Activated CD4-positive, alpha-beta T cell treated with anti-CD3 and anti-CD28 coated beads for 1 hour (primary cell): ENCODE measurements at places on chromosomes 4 and X.

DNA sequence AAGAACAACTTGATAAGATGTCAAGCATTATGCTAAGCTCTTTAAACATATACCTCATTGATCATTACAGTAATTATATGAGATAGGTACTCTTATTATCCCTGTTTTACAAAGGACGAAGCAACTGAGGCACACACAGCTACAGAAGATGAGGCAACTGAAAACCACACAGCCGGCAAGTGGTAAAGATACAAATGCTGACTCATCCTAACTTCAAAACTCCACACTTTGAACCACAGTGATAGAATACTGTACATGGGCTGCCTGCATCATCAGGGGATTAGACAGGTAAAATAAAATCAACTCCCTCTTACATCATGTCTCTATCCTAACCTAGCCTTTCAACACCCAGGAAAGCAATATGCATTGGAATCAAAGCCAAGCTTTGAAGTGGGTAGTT lies 47.8 kb downstream of the LHFPL1 start:
- DNase-seq = no peak

- DNase-seq = no peak
Observed at GRCh38 chr4:29596228-29596627, 1123.9 kb upstream of the PCDH7 start.

DNA sequence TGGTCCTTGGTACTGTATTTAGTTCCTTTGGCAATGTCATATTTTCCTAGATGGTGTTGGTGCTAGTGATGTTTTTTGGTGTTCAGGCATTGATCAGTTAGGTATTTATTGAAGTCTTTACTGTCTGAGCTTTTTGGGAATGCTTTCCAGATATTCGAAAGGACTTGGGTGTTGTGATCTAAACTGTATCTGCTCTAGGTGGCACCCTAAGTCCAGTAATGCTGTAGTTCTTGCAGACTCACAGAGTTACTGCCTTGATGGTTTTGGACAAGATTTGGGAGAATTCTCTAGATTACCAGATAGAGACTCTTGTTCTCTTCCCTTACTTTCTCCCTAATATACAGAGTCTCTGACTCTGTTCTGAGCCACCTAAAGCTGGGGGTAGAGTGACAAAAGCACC lies 513.6 kb upstream of the PITX2 start:
- no peak for DNase-seq

DNA sequence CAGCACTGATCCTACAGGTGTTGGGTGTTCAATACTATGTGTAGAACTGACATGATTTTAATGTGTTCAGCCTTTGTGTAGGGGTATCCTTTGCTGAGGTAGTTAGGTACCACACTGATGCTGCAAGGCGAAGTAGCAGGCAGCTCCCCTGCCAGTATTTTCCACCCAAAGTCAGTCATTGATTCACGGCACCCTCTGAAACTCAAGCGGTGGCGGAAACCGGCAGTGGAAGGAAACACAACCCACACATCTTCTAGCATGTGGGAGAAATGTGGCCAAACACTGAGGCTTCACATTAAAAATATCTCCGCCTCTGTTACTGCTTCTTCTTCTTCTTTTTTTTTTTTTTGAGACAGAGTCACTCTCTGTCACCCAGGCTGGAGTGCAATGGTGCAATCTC lies 126.3 kb downstream of the AASDH start:
- no peak for DNase-seq

DNA sequence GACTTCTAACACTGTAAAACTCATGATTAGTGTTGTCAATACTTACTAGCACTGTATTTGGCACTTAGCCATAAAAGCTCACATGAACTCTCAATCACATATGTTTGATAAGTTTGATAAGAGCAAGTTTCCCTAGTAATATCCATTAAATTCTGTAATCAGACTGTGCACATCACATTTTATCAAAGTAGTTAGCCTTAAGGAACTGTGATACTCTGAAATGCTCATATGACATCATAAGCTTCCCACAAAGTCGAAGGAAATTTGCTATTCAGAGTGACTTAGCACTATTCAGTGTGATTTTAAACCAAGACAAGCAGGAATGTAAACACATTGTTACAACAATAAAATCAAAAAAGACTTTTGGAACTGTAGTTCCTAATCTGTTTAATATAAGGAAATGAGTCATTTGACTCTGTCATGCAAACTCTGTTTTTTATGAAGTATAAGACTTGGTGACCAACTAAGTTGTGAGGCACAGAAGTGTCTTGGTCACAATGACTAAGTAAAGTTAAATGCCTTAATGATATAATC lies 6.7 kb downstream of the SLC7A11 start:
- DNase-seq = no peak

GRCh38 chr4:17077105-17077504 lies 178.7 kb upstream of the LDB2 start:
- DNase-seq = no peak

DNA sequence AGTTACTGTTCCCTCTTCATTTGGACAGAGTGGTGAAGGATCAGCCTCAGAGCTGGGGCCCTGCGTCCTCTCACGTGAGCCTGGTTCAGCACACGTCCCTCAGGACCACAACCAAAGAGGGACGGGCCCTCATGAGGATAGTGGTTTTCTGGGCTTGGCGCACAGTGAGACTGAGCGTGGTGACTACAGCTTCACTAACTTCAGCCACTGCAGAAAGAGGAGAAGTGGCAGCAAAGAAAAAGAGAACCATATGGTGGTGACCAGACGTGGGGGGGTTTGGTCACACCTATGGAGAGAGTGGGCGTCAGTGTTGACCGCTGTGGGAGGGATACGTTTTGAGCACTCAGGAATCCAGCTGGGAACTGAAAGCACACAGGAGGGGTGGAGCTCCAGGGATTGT lies 21.8 kb upstream of the TNIP3 start:
- DNase-seq = no peak

DNA sequence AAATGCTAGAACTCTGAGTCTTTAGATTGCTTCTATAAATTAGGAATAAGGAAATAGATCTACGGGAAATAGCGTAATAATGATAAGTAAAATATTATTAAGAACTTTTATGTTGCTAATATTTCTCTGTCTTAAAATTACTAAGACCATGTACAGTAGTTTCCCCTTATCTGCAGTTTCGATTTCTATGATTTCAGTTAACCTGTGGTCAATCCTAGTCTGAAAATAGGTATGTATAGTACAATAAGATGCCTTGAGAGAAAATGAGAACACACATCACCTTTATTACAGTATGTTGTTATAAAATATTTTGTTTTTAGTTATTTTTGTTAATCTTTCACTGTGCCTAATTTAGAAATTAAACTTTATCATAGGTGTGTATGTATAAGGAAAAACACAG lies 92.6 kb downstream of the CCSER1 start:
- no peak for DNase-seq

GRCh38 chr4:1179089-1179441 lies 6.7 kb upstream of the SPON2 start:
- DNase-seq = no peak

DNA sequence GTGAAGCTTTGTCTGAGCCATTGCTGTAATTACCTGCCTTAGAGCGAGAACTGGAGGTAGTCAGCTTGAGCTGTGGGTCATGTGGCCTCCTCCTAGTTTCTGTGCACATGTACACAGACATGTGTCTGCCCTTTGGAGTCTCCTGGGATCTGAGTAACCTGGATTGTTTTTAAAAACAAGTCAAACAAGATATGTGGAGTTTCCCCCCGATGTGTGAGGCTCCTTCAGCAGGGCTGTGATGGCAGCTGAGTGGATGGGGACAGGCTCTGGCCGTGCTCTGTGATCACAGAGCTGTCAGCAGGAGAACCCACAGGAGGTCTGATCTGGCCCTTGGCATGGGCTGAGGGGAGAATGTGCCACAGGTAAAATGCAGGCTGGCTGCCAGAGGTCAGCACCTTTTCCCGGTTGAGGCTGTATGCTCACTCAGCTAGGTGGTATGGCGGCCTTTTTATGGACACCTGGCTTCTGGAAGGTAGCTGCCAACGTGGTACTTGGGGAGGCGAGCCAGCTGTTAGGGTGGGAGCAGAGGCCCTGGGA lies 38.4 kb downstream of the NOP14 start:
- no peak for DNase-seq

DNA sequence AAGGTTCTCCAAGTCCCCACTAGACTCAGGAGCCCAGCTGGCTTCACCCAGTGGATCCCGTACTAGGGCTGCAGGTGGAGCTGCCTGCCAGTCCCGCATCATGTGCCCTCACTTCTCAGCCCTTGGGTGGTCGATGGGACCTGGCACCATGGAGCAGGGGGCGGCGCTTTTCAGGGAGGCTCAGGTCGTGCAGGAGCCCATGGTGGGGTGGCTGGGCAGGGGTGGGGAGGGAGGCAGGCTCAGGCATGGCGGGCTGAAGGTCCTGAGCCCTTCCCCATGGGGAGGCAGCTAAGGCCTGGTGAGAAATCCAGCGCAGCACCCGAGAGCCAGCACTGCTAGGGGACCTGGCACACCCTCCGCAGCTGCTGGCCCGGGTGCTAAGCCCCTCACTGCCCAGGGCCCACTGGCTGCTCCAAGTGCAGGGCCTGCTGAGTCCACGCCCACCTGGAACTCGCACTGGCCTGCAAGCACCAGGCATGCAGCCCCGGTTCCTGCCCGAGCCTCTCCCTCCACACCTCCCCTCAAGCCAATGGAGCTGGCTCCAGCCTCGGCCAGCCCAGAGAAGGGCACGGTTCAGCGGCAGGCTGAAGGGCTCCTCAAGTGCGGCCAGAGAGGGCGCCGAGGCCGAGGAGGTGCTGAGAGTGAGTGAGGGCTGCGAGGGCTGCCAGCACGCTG lies 72.7 kb upstream of the SLIT2 start:
- DNase-seq = no peak

GRCh38 chr4:147994076-147994475 lies 262.2 kb downstream of the ARHGAP10 start:
- no peak for DNase-seq

- DNase-seq = no peak
Observed at GRCh38 chr4:65719635-65720034, 49.3 kb upstream of the EPHA5 start.

- DNase-seq = no peak
Observed at GRCh38 chr4:149870008-149870407, 54.4 kb upstream of the IQCM start.

DNA sequence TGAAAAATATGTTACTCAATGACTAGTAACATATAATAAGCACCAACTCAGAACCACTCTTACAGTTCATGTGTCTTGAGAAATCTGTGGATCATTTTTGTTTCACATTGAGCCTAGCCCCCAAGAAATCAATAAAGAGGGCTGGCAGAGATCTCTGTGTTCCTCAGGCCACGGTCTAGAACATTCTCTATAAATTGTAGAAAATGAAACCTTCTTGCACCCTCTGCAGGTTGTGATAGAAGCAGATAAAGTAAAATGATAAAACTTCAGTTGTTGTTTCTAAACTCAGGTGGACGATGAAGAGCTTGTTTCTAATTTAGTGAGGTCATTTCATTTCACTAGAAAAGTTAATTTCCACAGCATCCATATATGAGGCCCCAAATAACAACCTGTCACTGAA lies 182.7 kb downstream of the KIT start:
- no peak for DNase-seq

DNA sequence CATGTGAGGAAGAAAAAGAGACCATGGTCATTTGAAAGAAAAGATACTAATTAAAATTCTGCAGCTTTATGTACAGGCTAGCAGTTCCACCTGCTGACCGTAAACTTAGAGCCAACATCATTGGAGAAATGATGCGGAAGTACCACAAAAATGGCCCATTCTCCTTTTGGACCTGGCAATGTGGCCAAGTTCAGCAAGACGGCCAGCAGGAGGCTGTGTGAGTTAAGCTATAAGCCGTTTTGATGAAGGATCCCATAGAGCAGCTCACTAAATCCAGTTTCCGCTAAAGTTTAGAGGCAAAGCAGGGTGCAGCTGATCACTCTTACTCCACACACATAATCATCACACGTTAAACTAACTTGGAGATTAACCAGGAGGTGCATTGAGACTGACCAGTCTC lies 133.8 kb downstream of the LDB2 start:
- no peak for DNase-seq

DNA sequence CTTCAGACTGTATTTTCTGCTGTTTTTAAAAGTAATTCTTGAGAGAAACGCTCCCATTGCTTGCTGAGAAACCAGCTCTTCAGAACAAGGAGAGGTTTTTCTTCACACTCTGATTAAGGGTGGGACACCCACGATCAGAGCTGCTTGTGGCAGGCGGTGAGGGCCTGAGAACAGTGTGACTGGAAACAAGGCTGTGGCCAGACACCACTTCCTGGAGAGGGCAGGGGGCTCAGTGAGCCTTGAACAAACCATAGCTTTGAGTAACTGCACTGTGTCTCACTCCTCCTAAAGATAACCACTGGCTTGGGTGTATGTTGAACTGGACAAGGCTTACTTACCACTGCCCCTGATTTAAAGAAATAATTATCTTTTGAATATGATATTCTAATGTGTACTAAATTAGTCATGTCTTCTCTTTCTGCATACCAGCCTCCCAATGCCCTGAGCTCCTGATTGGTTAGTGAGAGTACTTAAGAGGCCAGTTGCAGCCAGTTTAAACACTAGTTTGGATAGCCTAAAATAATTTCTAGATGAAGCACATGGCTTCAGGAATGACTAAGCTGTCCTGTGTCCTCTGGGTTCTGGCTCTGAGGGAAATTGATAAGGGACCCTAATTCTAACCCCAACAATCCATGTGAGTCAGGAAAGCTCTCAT lies 3.7 kb upstream of the GPR82 start:
- DNase-seq = no peak

DNA sequence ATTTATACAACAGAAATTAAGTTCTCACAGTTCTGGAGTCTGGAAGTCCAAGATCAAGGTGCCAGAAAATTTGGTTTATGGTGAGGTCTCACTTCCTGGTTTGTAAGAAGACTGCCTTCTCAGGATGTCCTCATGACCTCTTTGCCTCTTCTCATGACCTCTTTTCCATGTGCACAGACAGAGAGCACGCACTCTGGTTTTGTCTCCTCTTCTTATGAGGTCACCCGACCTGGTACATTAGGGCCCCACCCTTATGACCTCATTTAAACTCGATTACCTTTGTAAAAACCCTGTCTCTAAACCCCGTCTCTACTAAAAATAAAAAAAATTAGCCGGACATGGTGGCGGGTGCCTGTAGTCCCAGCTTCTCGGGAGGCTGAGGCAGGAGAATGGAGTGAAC lies 155.9 kb downstream of the KIT start:
- DNase-seq = no peak

DNA sequence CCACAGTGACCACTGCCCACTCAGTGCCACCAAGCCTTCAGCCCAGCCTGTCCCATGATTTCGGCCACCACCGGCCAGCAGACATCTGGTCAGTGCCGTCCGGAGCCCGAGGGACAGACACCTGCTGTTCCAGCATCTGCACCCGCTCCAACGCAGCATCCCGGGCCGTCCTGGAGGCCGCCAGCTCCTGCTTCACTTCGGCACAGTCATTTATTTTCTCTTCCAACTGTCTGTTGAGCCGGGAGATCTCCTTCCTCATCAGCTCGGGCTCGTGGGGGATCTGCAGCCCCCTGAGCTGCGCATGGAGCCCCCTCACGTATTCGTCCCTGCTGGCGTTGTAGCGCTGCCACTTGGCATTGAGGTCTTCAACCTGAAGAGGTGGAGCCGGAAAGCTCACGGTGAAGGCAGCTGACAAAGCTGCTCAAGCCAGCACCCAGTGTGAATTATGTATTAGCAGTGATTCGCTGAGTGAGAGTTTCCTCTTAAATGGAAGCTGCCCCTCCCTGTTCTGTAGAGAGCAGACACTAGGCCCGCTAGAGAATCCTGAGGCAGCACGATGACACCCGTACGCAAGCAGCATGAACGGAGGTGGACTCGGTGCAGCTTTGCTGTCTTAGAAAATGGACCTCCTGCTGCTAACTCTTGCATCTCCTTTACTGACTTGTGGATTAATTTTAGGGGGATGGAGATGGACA lies 11.4 kb downstream of the TNIP2 start:
- no peak for DNase-seq
